ENCODE measurements at places on chromosomes 4 and X.

- DNase-seq = no peak
Measured at GRCh38 chr4:152310257-152310656, 225.6 kb downstream of the FBXW7 start.

DNA sequence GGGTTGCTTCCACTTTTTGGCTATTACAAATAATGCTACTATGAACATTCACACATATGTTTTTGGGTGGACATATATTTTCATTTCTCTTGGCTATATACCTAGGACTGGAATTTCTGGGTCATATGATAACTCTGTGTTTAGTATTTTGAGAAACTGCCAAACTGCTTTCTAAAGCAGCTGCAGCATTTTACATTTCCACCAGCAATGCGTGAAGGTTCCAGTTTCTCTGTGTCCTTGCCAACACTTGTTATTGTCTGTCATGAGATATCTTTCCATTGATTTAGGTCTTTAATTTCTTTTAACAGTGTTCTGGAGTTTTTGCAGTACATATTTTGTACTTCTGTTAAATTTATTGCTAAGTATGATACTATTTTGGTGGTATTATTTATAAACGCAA is 48.3 kb downstream of the CLCN5 start:
- DNase-seq = no peak

DNA sequence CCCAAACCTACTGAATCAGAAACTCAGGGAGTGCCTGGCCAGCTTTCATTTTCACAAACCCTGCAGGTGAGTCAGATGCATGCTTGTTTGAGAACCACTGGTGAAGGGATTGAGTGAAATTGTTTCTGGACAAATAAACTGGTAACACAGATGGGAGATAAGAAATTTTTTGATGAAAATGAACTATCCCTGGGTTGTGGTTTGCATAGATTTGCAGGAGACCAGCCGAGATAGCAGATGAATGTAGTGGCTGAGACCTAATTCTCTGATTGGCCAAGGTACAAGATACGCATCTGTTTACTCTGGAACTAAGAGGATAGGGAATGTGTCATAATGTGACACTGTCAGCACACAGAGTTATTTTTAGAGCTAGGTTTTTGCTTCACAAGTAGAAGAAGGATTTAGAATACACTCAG is 117.8 kb upstream of the NOCT start:
- DNase-seq = no peak

GRCh38 chrX:6694221-6694620 is 159.3 kb upstream of the VCX3A start:
- DNase-seq = no peak

- DNase-seq = no peak
Measured at GRCh38 chr4:6297266-6297815, 27.7 kb downstream of the WFS1 start.

- DNase-seq = no peak
Measured at GRCh38 chr4:183989931-183990330, 84.8 kb downstream of the STOX2 start.

DNA sequence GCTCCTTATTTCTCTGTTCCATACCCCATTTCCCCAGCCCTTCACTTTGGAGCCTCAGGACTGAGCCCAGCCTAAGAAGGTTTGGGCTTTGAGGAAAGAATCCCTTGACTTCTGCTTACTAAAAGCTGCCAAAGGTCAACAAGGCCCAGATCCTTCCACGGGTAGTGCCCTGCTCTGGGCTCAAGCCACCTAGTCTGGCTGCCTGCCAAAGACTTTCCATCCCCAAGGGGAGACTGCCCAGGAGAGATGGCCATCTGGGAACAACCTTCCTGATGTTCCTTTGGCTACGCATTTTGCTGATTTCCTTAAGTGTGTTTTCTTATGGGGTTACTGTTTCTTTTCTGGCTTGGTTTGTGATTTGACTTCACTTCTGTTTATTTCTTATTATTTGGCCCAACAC is 49.8 kb upstream of the NDP start:
- DNase-seq = no peak

- peak; percentile 68 for DNase-seq
Measured at GRCh38 chrX:123961268-123962005, at the start of gene STAG2. Gene STAG2 (plus strand): TSS chrX:123961706. CDS start chrX:124022628, 60,922 bp downstream.

- DNase-seq = no peak
Measured at GRCh38 chr4:128163177-128164117, 102.3 kb downstream of the LARP1B start.

GRCh38 chr4:142416711-142417275 is 429.3 kb downstream of the INPP4B start:
- DNase-seq = no peak

GRCh38 chr4:113827285-113827684 is 65.7 kb upstream of the CAMK2D start:
- no peak for DNase-seq

- DNase-seq = no peak
Measured at GRCh38 chr4:53962516-53963225, 101.7 kb downstream of the CHIC2 start.

DNA sequence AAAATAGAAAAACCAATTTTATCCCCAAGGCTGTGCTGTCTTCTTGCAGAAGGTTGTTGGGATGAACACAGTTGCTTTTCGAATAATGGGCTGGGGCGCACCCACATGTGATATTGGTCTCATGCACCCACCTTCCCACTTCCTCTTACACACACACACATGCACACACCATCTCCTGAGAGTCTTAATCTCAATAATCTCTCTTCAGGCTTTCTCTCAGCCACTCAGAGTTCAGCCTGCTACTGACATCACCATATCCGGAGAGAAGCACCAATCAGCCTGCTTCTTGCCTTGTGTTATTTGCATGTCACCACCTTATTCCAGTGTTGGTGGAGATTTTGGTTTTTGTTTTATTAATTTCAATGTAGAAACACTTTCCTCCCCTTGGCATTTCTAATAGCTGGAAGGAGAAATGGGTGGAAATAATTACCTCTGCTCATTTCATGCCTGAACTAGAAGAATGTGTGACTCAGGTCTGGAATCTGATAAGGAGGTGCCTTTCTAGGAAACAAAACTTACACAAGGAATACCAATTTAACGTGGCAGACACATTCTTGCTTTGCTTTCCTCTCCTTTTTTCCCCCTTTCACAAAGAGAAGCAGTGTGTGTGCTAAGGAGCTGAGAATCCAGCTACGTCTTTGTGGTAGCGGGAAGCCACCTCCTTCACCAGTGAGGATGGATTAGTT is 400.2 kb downstream of the MID1IP1 start:
- peak; percentile 7 for DNase-seq

GRCh38 chr4:77710059-77710458 is 104.4 kb downstream of the CXCL13 start:
- no peak for DNase-seq

DNA sequence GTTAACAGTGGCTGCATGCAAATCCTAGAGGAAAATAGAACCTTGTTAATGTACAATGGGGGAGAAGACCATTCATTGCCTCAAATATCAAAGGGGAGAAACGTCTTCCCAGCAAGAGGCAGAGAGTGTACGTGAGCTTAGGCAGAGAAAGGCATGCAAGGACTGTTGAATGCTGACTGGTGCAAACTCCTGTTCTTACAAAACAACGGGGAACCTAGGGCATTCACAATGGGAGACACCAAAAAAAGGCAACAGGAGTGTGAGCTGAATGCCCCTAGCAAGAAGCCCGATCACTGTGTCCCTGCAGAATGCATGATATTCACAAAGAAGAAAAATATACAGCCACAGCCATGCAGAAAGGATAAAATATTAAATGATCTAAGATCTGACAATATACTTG is 184.9 kb downstream of the NSUN7 start:
- no peak for DNase-seq

DNA sequence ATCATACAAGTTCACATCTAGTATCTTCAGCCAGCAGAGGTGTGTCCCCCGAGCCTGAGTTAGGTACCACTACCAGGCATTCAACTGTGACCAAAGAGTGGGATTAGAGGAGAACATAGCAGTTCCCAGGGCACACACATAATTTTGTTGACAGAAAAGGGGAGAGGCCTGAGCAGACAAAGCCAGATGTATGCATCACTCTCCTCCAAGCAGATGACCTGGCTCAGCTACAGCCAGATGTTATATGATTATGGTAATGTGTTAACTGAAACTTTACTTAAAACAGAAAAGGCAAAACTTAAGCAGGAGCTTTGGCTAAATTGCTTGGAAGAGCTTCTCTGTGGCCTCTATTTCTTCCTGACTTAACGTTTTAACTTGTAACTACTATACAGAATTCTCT is 88.9 kb downstream of the CC2D2A start:
- DNase-seq = no peak

DNA sequence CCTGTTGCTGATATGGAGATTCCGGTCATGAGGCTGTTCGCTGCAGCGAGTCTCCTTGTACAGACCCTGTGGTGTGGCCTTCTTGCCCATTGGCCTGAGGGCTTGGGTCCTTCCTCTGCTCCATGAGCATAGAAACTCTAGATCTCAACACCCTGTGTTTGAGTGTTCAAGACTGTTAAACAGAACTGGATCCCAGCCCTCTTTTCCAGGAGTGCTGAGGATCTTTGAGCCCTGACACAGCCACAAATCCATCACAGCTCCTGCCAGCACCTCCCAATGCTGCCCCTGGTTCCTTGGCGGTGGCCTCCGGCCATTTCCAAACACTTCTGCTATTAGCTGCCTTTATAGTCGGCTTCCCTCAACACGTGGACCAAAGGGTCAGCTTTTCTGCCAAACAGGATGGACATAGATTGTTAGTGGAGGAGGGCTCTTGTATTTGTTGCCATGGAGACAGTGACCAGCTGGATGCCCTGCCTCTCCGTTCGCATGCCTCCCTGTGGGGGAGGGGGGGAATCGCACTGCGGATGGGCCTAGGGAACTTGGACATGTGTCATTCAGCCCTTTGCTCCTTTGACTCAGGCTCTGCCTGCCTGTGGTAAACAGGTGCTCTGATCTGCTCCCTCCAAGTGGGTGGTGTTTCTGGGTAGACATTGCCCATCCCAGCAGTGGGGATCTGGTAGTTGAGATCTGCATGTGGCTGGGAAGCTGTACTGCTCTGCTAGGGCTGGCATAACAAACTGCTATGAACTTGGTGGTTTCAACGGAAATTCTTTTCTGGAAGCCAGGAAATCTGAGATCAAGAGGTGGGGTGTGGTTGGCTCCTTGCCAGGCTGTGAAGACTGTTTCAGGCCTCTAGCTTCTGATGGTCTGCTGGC is 6.9 kb upstream of the WDR1 start:
- DNase-seq = no peak

DNA sequence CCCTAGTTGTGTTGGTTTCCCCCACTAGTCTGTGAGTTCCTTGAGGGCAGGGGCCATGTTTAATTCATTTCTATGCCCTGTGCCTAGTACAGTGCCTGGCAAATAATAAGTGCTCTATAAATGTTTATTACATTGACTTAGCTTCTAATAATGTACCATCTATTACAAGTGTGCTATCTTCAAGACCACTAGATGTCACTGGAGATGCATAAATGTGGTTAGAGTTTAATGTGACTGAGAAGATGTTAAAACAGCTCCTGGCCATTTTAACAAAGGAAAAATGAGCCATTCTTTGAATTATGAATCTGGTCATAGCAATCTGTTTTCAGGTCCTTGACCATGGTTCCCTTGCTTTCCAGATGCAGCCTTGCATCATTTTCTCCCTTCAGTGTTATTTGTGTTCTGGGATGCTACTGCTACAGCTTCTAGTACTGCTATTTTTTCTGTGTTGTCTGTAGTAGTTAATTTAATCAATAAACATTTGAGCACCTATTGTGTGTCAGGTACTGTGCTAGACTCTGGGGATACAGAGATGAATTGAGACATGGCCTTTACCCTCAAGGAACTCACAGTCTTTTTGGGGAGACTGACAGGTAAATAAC is 43.2 kb downstream of the SLC9A6 start:
- peak; percentile 9 for DNase-seq

DNA sequence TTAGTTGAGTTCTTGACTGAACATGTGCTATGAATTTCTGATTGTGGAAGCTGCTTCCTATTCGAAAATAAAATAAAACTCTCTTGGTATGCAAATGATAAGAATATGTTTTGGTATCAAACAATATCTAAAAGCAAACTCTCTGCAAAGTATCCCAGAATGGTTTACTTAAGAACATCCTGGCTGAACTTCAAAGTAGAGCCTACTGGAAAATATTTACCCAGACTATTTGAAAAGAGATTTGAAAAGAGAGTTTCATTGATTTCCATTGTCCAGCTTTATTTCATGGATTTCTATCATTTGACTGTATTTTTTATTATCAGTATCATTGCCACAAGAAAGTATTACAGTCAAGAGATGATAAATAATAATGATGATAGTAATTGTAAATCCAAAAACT is 171.1 kb upstream of the SLC7A11 start:
- DNase-seq = no peak

GRCh38 chr4:185885075-185885474 is 73.1 kb upstream of the SORBS2 start:
- DNase-seq = no peak

DNA sequence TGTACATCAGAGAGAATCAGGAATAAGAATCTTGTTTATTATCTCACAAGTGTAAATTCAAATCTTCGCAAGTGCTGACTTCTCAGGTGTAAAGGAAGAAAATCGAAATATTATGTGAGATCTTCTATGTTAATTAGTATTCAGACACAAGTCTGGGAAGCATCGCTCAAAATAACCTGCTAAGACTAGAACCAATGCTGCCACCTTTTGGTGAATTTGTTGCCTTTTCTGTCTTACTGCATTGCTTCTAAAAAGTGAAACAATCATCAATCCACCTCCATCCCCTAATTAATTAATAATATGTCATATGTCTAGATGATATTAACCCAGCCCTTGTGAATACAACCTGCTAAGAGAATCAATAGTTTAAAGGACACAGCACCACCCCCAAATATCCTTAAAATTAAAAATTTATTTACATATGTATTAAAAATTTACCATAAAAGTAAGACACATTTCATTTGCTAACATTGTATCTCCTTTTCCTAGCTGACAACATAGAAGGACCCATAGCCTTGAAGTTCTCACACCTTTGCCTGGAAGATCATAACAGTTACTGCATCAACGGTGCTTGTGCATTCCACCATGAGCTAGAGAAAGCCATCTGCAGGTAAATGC is 3.5 kb downstream of the EPGN start:
- peak; percentile 85 for DNase-seq

DNA sequence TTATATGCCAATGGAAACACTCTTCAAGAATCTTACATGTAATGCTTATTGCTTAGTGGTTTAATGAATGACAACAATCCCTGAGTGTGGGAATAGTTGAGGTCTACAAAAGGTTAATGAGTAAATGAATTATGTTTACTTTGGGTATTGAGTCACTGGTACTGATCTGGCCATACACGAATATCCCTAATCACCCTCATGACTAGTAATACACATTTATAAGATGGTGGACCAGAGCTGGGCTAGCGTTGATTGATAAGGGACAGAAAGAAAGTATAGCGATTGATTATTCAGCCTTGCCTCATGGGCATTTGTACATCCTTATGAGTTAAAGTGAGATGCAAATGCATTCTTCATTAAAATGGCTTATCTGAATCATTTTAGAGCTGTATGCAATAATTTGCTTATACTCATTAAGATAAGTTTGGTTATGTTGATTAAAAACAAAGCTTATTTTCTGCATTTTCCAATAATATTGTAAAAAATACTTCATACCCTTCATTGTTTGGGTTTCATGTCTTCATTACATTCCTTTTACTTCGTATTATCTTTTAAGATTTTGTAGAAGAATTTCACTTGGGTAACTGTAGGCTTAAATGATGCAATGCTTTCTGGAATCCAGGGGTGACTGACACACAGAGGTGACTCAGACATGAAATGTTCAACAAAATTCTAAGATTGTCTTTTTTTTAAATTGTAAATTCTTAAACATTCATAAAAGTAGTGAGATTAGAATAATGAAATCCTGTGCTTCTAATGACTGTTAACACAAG is 47.4 kb downstream of the FGF2 start:
- no peak for DNase-seq
